Substantia nigra (tissue), 51 donors: ENCODE measurements at places on chromosomes 16 and 17.

DNA sequence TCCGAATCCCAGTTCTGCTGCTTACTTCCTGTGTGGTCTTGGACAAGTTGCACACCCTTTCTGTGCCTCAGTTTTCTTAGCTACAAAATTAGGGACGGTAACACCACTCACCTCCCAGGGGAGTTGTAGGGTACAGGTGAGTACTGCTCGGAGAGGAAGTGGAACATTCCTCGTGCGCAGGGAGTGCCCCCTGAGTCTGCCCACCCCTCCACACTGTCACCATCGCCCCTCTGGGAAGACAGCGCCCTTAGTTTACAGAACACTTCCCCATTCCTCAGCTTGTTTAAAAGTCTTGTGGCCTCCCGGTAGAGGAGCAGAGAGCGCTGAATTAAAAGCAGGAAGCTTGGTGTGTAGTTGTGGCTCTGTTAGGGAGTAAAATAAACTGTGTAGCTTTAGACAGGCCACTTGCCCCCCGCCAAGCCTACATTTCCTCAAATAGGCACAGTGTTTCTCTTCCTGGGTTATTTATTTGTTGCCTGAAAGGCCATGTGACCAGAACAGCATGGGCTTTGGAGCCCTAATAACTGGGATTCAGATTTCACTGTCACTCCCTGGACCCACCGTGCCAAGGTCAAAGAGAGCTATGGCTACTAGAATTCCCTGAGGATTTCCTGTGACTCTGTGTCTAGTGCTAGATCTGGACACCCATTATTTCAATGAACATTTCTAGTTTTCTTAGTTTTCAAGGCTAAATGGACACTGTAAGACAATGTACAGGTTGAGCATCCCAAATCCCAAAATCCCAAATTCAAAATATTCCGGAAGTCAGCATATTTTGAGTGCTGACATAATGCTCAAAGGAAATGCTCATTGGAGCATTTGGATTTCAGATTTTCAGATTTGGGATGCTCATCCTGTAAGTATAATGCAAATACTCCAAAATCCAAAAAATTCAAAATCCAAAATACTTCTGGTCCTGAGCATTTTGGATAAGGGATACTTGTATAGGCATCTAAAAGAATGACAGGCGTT, 372.5 kb downstream of the SNX29 start:
- no peak for DNase-seq

GRCh38 chr16:87412371-87412995, 20.3 kb downstream of the MAP1LC3B start:
- no peak for DNase-seq

DNA sequence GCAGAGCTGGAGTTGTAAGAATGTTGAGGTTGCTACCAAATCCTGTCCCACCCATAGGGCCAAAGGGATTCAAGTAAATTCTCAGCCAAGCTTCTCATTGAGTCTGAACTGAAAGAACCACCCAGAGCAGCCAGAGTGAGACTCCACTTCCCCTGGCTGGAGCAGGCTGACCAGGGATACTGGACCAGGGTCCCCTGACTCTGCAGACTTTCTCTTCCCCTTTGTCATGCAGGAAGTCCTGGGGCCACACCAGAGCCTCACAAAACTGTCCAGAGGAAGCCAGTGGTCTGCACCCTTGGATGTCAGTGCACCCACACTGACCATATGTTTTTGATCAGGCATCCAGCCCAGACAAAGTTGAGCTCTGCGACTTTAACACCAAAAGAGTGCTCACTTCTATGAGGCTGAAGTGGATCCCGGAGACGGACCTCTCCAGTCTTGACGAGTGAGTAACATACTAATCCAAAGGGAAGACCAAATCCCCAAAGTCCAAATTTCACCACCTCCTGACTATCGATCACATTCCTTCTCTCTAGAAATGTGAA, 4.1 kb downstream of the NXN start:
- DNase-seq = no peak

DNA sequence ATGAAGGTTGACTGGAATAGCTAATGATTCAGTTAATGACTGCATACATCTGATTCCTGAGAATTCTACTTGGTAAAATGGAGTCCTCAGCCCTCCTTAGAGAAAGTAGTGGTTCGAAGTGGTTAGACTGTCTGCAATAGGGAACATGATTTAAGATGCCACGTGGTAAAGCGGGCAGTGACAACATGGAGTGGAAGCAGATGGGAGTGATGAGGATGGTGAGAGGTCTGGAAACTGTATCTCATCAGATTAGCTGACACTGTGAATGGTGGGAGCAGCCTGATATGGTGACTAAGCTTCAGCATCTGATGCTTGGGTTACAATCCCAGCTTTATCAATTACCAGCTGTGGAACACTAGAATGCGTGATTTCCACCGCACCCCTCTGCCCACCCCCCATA, 8.4 kb downstream of the CDH11 start:
- no peak for DNase-seq

GRCh38 chr16:23857881-23858269, 22.1 kb downstream of the PRKCB start:
- no peak for DNase-seq

- DNase-seq = no peak
Measured at GRCh38 chr16:70402916-70403659, 35.8 kb downstream of the ST3GAL2 start.

- no peak for DNase-seq
Measured at GRCh38 chr17:8126491-8127066, 2.7 kb upstream of the HES7 start.

DNA sequence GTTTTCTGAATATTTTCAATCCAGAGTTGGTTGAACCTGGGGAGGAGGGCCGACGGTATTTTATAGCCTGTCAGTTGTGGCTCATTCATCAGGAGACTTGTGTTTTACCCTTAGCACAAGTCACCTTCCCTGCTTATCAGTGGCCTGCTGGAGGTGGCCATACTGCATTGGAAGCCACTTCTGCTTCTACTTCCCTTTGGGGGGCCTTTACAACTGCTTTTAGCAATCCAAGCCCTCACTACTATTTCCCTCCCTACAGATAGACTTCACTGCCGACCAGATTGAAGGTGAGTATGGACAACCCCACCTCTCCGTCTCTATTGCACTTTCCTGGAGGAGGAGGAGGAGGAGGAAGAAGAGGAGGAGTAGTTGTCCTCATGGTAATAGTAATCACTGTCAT, 4.4 kb downstream of the MYL4 start:
- no peak for DNase-seq

DNA sequence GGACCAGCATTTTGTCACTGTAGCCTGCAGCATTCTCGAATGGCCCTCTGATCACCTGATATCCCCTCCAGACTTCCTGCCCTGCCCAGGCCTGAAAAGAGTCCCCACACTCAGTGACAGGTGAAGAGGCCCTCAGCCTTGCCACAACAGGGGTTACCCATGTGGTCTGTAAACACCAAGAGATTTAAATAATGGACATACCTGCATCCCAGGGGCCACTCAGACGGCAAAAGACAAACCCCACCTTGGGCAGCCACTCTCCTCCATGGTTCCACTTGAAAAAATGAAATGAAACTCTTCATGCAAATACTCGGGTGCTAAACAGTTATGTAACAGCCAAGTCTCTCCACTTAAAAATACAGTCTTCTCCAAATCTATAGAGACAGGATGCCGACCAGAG, 22.9 kb upstream of the PECAM1 start:
- DNase-seq = no peak

DNA sequence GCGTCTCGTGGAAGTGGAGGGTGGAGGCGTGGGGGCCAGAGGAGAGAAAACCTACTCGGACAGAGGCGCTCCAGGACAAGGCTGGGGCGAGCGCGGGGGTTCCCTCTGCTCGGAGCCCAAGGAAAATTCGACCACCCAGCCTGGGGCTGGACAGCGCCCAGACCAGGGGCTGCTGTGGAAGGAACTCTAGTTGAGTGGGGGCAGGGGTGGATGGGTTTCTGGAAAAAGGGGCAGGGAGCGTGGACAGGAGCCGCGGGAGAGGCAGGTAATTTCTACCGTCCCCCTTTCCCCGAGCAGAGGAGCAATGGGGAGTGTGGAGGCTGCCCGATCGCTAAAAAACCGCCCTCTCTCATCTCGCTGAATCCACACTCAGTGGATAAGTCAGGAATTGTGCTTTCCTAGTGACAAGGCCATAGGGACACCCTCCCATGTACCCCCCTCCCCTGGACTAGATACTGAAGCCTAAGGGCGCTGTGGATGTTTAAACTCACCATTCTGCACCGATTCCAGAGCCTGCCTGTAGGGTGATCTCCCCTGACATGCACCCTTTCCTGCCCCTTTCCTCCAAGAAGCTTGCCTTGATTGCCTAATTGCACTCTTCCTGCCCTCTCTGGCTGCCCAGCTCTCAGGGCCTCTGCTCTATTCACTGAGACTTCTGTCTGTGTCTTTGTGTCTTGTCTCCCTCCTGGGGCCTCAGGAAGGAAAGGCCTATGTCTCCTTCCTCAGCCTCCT, 90.7 kb upstream of the TMEM97 start:
- no peak for DNase-seq

- DNase-seq = no peak
Measured at GRCh38 chr17:76930107-76930506, 61.9 kb downstream of the MGAT5B start.

DNA sequence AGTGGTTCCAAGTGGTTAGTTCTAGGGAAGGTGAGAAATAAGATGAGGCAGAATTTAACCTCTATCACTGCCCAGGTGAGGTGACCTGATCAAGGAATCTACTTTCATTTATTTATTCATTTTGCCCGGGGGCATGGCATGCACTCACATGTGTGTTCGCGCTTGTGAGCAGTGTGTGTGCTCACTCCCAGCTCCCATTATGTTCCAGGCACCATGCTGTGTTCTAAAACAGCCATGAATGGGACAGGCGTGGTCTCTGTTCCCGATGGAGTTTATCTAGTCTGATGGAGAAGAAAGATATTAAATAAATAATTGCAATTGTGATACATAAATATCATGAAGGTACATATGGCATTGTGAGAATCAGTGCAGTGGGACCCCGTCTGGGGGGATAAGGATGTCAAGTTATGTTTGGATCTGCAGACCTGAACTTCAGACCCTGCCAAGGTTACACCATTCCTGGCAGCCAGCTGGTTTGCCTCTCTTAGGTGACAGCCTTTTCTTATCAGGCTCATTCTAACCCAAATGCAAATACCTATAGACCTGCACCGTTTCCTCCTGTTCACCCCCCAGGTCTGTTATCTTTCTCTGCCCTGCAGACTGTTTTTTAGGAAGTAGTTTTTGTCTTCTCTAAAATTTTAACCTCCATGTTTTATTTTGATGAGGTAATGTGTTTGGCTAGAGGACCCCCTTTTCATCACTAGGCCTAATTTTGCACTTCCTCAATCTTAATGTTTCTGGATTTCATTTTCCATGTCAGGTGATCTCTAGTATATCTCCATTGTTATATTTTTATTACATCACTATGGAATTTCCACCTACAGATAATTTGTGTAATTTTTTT, 11.8 kb downstream of the CYB5B start:
- DNase-seq = no peak

- no peak for DNase-seq
Measured at GRCh38 chr17:17042384-17042736, at the start of gene MPRIP. Gene MPRIP, plus strand, starts transcription at chr17:17042457. Its CDS starts 392 bp downstream, at chr17:17042849.

GRCh38 chr16:70696952-70697593, 11.2 kb upstream of the MTSS2 start:
- no peak for DNase-seq
